ENCODE measurements at places on chromosomes 3 and 15.

- DNase-seq: no peak
Observed at GRCh38 chr3:197007296-197007940, 22.2 kb downstream of the MELTF start.

DNA sequence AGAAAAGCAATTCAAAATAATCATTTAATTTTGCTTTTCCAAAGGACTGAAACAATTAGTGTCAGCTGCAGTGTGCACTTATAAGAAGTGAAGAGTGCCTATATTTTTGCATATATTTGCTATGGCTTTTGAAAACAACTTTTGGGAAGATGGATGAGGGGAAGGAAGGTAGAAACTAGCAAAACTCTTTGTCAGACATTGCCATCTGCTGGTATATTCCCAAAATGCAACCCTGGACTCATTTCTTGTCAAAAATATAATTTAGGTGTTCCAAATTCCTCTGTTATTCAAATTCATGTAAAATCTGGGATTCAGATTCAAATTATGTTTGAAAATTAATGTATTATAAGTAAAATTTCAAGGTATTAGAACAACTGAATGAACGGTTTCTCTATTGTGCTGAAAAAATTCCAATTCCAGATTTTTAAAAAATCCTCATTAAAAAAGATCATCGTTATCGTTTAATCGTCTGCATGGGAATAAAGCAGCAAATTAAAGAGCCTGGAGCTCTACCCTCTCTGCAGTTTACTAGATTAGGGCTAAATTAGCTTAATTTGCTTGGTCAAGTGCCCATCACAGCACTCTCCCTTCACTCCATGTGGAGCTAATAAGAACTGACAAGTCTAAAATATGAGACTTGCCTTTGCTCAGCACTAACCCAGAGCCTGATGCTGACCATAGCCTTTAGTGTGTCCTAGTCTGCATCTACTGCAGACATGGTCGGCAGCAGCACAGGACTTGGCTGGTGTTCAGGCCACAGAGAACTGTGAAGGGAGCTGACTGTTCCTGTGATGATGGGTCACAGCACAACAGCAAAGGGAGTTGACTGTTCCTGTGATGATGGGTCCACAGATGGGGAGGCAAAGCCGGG is 67.9 kb upstream of the MITF start:
- peak; percentile 7 for DNase-seq

DNA sequence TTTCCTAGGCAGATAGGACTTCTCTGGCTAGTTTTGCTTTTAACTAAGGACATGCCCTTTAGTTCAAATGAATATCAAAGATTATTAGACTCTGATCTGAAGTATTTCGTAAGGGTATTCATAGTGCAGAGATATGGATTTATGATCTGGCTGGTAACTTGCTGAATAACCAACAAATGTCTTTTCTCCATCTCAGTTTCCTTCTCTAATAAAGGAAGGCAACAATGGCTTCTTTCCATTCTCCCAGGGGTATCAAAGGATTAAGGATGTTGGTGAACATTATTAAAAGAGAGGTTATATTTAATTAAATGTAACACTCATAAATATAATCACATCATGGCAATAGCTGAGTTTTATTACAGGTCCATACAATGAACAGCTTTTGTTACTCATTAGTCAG is 79.2 kb upstream of the STXBP5L start:
- DNase-seq: no peak

DNA sequence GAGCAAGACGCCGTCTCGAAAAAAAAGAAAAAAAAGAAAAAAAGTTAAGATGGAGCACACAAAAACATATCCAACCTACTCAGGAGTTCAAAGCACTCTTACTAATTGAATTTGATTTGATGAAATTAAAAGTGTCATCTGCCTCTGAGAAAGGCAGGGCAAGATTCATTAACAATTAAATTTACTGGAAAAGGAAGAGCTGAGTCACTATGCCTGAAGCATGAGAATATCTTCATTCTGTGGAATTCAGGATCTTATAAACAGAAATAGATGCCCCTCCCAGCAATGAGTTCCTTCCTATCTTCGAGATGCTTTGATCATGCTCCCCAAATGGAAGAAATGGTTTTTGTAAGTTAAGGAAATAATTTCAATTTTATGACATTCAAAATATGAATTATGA is 61.0 kb upstream of the ST3GAL6 start:
- DNase-seq: no peak

- DNase-seq: no peak
Observed at GRCh38 chr15:33083232-33084081, 111.1 kb downstream of the FMN1 start.

DNA sequence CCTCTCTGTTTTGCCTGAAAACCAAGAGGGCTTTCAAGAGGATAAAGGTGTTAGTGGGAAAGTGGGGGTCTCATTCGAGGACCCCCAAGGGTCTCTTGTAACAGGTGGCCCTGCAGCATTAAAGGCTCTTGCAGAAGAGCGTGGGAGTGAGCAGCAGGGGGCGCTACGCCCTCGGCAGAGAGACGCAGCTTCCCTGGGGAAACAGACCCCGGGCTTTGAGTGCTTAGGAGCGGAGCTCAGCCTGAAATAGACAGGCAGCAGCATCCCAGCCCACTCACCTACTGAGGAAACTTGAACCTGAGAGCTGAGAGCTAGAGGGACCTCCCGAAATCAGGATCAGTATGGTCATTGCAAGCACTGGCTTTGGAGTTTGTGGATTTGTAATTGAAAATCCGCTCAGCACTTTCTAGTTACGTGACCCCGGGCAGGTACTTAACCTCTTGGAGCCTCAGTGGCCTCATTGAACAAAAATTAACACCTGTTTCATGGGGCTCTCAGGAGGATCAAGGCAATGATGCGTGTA is 25.7 kb downstream of the RPLP1 start:
- DNase-seq: peak; percentile 67

- no peak for DNase-seq
Observed at GRCh38 chr3:50299929-50300680, 900 bp upstream of the HYAL3 start.

GRCh38 chr15:22867886-22868285 is 29.4 kb downstream of the NIPA2 start:
- no peak for DNase-seq

GRCh38 chr3:8436661-8437287 is 64.8 kb upstream of the LMCD1 start:
- DNase-seq: no peak

- DNase-seq: no peak
Observed at GRCh38 chr3:194279701-194280360, 71.3 kb downstream of the CPN2 start.

DNA sequence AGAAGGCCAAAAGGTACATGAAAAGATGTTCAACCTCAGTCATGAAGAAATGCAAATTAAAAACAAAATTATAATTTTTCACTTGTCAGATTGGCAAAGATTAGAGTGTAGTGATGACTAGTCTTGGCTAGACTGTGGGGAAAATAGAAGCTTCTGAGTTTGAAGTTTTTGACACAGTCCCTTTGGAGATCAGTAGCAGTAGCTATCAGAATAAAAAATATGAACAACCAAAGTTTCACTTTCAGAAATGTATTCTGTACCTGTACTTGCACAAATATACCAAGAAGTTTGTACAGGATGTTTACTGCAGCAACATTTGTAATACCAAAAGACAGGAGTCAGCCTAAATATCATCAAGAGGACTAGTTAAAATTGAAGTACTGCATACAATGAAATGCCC is 14.1 kb downstream of the ATP2C1 start:
- DNase-seq: no peak

DNA sequence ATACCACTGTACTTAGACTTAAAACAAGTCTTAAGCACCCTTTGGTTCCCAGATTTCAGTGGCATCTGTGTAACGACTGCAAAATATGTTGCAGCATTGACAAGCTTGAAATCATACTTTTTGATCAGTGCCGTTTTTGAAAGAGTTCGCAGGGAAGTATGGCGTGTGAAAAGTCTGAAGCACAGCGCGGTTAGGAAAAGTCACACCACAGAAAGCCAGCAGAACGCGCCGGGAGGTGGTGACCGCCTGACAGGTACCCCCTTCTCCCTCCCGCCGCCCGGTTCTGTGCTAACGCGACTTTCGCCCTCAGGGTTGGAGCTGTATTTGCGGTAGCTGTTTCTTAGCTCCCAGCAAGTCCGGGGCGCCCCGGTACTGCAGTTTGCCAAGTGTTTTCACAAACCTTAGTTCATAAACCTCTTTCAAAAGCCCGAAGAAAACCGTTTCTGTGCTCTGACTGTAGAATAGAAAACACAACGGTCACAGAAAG is 481 bp upstream of the CRYBG3 start:
- DNase-seq: peak; percentile 55

DNA sequence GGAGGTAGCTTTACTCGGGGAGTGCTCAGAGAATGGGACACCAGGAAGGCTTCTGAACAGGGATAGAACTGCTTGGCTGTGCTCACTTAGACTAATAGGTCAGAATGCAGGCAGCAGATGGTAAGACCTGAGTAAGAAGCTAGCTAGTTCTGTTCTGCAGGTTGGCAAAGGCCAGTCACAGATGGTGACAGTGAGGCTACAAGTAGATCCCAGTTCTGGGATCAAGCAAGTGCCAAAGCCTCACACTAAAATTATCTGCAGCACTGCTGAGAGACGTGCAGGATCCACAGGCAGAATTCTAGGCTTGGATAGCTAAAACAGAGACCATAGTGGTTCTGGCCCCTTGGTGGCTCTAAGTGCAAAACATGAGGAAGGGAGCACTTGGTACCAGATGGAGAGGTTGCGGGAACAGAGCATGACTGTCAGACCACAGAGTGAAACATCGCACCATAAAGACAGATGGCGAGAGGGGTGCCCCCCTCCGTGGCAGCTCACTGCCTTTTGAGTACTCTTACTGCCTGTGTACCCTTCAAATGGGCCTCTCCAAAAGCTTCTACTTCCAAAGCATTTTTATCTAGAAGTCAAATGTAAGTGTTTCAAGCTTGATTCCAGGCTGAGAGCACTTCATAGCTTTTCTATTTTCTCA is 3.6 kb upstream of the GLCE start:
- DNase-seq: no peak

GRCh38 chr3:161070252-161070930 is 34.8 kb downstream of the B3GALNT1 start:
- no peak for DNase-seq

GRCh38 chr15:67548862-67549651 is 6.6 kb downstream of the MAP2K5 start:
- no peak for DNase-seq

DNA sequence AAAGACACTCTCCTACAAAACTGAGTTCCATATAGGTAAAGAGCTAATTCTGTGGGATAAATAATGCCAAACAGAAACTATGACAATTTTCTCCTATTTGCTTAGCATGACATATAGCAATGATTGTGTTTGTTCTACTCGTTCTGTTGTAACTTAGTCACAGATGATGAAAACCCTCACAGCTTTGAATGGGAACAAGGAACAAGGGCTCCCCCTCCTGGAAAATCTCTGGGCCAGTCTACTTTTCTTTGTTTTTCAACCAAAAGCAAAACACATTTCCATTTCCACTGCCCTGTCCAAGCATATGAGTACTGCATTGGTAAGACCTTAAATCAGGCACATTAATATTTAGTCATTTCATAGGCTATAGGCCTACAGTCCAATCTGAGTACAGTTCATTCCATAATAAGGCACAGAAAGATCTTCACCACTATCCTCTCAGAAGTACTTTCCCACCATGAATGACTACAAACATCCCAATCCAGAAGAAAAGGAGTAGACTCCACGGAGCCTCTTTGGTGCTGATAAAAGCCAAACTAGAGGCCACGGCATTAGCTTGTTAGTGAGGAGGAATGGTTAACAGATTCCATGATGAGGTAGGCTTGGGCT is 67.1 kb downstream of the ATP8B4 start:
- peak; percentile 24 for DNase-seq

- no peak for DNase-seq
Observed at GRCh38 chr15:67605871-67606270, 63.4 kb downstream of the MAP2K5 start.

- no peak for DNase-seq
Observed at GRCh38 chr15:84400017-84400740, 164.6 kb downstream of the GOLGA6L4 start.

- DNase-seq: no peak
Observed at GRCh38 chr3:43738305-43738704, 47.6 kb downstream of the ABHD5 start.

GRCh38 chr3:20984594-20985205 is 766.3 kb downstream of the ZNF385D start:
- no peak for DNase-seq

GRCh38 chr3:15309662-15310335 is 22.6 kb downstream of the SH3BP5 start:
- peak; percentile 73 for DNase-seq

DNA sequence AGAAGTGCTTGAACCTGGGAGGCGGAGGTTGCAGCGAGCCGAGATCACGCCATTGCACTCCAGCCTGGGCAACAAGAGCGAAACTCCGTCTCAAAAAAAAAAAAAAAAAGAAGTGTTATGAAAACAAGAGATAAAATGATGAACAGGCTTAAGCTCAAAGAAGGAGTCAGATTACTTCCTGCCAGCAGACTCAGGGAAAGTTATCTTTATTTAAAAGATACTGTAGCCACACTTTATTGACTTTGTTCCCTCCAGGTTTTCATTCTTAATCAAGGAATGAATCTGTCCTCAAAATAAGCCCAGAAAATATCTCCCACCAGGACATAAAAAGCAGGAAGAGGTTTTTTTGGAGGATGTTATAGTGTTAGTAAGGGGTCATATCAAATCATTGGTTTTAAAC is 176.5 kb upstream of the KCNMB2 start:
- no peak for DNase-seq

GRCh38 chr3:94460931-94461330 is 398.1 kb downstream of the NSUN3 start:
- DNase-seq: no peak

GRCh38 chr3:188037965-188038581 is 115.9 kb upstream of the LPP start:
- no peak for DNase-seq

DNA sequence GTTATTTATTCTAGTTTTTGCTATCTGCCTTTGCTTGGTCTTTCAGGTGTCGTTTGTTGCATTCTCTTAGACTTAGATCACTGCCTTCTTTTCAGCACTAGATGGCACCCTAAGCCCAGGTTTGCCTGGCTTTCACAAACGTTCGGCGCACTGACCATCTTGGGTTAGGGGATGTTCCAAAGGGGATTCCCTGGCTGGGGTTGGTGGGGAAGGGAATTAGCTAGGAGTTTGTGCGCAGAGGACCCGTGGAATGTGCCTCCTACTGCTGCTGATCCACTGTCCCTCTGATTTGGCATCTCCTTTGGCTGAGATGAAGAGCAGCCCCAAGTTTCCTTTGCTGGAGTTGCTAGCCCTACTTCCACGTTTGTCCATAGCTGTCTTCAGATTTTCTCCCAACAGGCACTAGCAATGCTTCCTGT is 33.9 kb downstream of the PFN2 start:
- DNase-seq: peak; percentile 45

DNA sequence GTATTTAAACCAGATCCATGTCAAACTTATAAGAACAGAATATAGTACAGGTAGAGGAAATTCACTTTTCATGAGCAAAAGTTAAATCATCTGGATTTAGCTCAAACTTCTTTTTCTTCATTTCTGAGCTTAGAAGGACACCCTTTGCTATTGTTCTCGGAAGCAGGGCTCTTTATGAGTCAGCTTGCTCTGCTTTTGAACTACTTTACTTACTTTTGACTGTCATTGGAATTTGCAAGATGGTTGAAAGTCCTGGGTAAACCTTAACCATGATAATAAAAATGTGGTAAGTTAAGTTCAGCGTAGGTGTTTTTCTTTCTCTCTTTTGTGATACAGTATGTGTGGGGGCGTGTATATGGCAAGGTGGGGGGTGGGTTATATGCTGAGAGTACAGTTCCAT is 312.7 kb upstream of the DPH6 start:
- no peak for DNase-seq

- DNase-seq: no peak
Observed at GRCh38 chr3:86410587-86410986, 580.4 kb downstream of the VGLL3 start.

GRCh38 chr15:50095938-50096821 is 22.9 kb downstream of the ATP8B4 start:
- no peak for DNase-seq

Data from stimulated activated CD4-positive, alpha-beta T cell treated with anti-CD3 and anti-CD28 coated beads, Interleukin-15, amount 100 ng/mL, for 24 hours (primary cell).